Activated CD4-positive, alpha-beta memory T cell treated with anti-CD3 and anti-CD28 coated beads for 36 hours (primary cell): ENCODE measurements at places on chromosomes 6 and 20. TPM values are rescaled to one million over a fixed set of nuclear protein-coding genes. Genes with fewer than 3 reads are reported as not detected.

DNA sequence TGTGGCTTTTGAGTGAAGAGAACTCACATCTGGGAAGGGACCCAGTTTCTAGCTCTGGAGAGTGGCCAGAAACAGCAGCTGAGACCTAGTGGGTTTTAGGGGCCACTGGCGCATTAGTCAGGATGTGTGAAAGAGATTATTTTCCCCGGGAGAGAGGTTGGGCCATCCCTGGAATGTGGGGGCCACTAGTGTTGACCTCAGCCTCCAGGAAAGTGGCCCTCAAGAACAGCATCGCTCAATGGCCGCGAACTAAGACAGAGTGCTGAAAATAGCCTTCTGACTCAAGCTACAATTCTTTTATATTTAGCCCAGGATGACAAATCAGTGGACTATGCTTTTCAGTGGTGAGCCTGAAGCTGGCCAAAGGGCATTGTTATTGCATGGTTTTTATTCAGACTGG, 210.4 kb upstream of the RNF24 start:
- no peak overlapping the region for H3K27ac ChIP-seq
- no peak overlapping the region for H3K4me3 ChIP-seq
- H3K27me3 ChIP-seq: peaks cover 30% of the 10 kb centered on the region
- peaks cover 3% of the 10 kb centered on the region for H3K4me1 ChIP-seq
- no peaks in the 10 kb centered on the region for H3K36me3 ChIP-seq
- no peak for DNase-seq

DNA sequence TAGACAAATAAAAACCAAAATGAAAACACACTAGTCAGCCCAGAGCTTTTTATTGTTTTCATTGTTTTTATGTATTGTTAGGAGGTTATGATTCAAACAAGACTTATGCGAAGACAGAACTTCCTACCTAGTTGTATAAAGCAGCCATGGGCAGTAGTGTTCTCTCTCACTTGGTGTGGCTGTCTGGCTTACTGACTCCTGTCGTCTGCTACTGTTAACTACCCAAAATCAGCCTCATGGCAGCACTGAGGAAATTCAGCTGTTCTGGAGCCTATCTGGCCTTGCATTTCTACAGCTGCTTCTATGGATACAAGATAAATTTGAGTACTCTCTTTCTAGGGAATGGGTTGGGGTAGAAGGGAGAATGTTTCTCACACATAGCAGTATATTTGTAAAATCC, 20.4 kb downstream of the VTA1 start:
- no peak overlapping the region for H3K27ac ChIP-seq
- no peak overlapping the region for H3K4me3 ChIP-seq
- no peaks in the 10 kb centered on the region for H3K27me3 ChIP-seq
- peaks cover 19% of the 10 kb centered on the region for H3K36me3 ChIP-seq

DNA sequence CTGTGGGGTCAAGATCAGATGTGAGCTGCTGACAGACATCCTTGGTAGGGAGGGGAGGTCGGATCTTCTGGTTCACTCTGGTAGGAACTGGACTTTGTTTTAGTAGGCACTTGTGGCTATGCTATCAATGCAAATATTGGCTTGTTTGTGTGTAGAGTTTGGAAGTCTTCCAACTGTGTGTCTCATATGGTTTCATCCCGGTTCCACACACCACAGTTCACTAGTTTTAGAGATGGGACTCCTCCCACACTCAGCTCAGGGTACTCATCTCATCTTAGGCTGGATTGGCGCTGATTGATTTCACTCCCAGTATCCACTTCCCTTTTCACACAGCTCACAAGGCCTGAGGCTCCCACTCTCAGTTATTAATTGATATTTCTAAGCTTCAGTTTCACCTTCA, 161.3 kb downstream of the THBS2 start:
- H3K4me1 ChIP-seq: no peaks in the 10 kb centered on the region
- no peak for DNase-seq
- no peak overlapping the region for H3K4me3 ChIP-seq
- H3K27me3 ChIP-seq: no peaks in the 10 kb centered on the region

- H3K4me3 ChIP-seq: no peak overlapping the region
- H3K36me3 ChIP-seq: peaks cover 6% of the 10 kb centered on the region
- H3K27me3 ChIP-seq: peaks cover 9% of the 10 kb centered on the region
- no peak overlapping the region for H3K27ac ChIP-seq
- H3K4me1 ChIP-seq: peaks cover 9% of the 10 kb centered on the region
Observed at GRCh38 chr6:148716811-148717210, 30.0 kb upstream of the UST start.

The KCNG1 gene
- total RNA-seq: 1.6 TPM

The THBS2 gene
- total RNA-seq: not detected
